Hepatic stellate cell (primary cell): ENCODE measurements at places on chromosomes 7 and 10.

DNA sequence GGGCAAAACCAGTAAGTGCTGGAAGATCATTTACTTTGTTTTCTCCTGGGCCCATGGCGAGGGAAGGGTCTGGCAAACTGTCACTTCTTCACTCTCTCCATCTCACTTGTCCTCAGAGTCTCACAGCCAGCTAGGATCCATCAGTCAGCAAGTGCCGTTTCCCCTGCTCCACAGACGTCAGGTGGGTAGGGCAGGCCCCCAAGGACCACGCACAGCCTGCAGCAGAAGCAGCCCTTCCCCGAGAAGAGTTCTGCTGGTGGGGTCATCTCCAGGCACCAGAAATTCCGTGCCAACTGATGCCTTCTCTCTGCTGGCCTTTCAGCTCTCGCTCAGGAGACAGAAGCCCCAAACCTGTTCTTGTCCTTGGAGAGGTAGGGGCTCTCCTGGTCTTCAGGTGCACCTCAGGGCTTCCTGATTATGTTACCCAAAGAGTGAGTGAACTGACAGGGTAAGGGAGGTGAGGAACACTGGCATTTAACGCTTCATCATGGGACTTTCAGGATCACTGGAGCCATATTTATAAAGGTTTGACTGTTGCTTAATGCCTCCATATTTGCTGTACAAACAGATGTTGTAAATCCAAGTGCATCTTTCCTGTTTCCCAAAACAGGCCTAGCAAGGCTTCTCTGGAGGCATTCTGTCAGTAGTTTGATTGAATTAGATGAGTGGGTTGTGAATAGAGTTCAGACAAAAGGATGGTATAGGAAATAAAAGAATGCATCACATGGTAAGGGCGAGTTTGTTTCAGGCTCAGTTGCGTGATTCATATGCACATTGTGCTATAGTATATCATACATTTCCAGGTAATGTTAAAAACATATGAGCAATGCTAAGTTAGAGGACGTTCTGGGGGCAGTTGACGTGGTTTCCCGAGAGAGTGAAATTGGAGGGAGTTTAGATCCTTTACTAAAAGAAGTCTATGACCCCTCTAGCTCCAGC, 13.7 kb upstream of the TSPAN15 start:
- DNase-seq, result no peak

- no peak for DNase-seq
Observed at GRCh38 chr7:104779888-104780287, 234.1 kb upstream of the KMT2E start.

GRCh38 chr10:9243941-9244411, 1189.5 kb downstream of the GATA3 start:
- DNase-seq, result no peak

DNA sequence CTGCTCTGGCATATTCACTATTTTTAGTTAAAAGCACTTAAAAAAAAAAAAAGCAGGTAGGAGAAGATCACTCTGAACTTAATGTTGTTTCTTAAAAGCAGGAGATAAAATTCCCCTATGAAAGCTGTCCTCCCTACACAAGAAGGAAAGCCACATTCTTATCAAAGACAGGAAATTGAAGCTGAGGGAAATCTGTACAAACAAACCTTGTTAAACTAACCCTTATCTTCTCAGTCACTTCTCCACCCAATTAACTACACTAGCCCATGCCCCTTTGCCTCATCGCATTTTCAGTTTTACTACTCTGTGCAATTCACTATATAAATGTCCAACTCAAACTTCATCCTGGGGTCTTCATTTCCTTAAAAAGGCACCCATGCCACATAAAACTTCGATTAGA, 2.7 kb upstream of the CDCA7L start:
- no peak for DNase-seq

- DNase-seq, result no peak
Observed at GRCh38 chr7:101733713-101734475, 83.5 kb upstream of the CUX1 start.

- no peak for DNase-seq
Observed at GRCh38 chr10:71878327-71879034, 27.4 kb upstream of the PSAP start.

GRCh38 chr7:150983893-150984368, 5.8 kb upstream of the KCNH2 start:
- DNase-seq, result no peak

DNA sequence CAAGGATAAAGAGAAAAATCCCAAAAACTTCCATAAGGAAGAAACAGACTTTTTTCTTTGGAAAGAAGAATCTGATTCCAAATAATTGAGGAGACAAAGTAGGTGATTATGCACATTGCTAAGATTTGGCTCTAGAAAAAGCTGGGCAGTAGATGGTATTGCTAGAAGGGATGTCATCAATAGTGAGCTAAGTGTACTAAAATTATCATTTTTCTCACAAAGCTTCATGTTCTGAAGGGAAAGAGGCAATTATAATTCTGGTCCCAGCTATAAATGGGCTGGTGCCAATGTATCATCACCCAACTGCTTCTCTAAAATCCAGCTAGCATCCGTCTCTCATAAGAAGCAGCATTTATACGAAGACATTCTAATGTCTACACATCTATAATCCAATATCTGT, 23.9 kb downstream of the STEAP1 start:
- DNase-seq, result no peak

DNA sequence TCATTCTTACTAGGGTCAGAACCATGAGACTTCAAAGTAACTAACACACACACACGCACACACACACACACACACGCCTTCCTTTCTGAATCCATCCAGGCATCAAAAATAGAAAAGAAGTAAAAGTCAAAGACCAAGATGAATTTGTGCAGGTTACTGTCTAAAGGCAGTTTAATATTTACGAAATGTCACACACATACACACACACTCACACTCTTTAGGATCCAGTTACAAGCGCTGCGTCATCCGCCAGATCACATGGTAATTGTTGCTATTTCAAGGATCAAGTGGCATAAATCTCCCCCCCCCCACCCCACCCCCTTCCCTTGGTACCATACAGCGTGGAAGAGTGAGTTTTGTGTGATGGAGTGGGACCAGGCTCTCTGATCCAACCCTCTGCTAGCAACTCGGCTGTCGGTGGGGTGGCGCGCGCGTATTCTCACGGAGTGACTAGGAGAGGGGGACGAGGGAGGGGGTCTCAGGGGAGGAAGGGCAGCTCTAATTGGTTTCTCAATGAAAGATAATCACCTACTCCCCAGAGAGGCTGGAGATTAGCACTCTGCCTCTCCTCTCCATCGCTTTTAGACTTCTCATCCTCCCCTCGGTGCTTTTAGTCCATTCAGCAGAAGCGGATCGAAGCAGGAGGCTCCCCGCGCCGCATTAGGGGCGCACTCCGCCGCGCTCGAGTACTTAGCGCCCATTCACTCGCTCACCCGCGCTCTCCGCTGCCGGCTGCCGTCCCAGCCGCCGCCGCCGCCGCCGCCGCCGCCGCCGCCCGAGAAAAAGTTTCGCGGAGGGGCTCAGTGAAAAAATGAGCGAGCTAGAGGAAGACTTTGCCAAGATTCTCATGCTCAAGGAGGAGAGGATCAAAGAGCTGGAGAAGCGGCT, 83.5 kb upstream of the PRKG1 start:
- DNase-seq, result peak; percentile 58

DNA sequence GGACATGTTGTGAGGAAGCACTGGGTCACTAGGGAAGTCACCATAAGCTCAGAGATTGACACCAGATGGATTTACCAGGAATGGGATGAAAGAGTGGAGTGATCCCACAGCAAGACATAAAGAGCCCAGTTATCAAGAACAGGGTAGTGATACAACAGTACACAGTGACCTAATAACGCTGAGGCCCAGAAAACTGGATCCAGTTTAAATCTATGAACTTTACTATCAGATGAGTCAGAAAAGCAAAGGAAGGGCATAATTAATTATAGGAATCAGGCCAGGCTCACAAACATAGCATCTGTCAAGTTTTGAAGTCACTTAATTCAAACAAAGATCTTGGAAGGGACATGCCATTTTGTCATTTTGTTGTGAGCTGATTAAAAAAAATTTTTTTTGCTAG, 73.5 kb downstream of the LRRN3 start:
- DNase-seq, result no peak

DNA sequence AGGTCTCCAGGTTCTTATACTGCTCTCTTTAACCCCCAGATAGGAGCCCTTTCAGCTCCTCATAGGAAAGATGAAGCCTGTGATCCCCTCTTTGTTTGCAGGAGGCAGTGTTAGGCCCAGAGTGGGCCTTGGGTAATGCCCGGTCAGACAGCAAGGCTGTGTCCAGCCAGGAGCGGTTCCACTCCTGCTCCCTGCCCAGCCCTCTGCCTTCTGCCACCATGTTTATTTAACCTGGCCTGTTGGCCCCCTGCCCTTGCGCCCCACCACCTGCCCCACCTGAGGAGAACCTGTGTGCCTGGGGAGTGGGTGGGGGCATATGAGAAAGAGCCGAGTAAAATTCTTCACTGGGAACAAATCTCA, 24.3 kb downstream of the CDH23 start:
- DNase-seq, result no peak

DNA sequence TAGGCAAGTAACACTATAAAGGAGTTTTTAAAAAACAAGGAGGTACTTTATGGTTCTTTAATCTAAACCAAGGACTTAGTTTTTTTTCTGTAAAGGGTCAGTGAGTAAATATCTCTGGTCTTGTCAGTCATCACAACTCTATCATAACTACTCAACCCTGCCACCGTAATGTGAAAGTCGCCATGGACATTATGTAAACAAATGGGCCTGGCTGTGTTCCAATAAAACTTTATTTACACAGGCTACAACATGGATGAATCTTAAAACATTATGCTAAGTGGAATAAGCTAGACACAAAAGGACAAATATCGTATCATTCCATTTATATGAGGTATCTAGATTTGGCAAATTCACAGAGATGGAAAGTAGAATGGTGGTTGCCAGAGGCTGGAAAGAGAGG, 60.8 kb upstream of the SP4 start:
- no peak for DNase-seq

DNA sequence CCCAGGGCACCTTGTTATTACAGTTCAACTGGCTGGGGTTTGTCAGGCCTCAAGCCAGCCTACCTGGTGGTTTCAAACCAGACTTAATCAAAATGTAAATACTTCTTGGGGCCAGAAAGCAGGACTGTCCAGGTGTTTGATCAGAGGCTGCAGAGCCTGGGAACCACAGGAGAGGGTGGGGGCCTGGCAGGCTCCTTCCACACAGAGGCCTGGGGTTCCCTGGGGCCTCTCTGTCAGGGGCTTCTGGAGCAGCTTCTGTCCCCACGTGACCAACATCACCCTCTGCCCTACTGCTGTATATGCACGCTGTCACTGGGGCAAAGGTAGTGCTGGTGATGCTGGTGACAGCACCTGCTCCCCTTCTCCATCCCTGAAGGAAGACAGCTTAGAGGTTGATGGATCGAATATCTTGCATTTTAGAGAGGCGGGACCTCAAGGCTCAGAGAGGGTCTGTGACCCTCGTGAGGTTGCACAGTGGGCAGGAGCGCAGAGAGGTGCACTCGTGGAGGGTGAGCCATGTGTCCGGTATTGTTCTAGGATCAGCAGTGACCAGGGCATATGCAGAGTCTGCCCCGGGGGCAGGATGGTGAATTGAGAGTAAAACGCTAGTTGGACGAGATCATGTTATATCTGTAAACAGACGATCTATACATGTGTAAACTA, 95.4 kb downstream of the GRK5 start:
- DNase-seq, result no peak

- no peak for DNase-seq
Observed at GRCh38 chr10:99325281-99325680, 3.9 kb upstream of the CNNM1 start.

DNA sequence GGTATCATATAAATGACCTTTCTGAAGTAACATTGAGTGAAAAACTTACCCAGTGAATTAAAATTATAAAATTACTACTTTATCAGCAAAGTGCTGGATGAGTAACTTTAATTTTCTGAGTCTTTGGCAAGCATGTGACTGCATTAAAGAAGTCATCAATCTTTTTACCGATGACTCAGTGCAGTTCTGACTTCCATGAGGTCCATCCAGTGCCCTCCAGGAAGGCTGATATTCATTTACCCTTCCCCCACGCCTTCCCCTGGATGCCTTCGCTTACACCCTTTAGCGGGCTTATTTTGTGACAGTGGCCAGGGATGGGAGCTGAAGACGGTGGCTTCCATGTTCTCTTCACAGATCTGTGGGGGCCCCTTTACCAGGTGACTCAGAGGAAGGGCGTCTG, 572.9 kb upstream of the PFKP start:
- no peak for DNase-seq

DNA sequence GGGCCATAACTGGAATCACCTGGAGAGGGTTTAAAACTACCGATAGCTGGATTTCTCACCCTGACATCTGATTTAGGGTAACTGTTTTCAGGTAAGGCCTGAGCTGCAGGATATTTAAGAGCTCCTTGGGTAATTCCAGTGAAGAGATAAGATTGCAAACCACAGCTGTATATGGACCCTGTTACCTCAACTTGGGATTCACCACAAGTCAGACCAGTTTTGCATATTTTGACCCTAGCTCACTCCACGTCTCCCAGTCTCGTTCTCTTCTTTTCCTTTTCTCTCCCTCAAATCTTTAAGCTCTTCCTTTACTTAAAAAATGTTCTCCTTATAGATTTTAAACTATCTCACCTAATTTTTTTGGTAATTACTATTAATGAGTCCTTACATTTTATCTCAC, 264.4 kb downstream of the THSD7A start:
- no peak for DNase-seq

DNA sequence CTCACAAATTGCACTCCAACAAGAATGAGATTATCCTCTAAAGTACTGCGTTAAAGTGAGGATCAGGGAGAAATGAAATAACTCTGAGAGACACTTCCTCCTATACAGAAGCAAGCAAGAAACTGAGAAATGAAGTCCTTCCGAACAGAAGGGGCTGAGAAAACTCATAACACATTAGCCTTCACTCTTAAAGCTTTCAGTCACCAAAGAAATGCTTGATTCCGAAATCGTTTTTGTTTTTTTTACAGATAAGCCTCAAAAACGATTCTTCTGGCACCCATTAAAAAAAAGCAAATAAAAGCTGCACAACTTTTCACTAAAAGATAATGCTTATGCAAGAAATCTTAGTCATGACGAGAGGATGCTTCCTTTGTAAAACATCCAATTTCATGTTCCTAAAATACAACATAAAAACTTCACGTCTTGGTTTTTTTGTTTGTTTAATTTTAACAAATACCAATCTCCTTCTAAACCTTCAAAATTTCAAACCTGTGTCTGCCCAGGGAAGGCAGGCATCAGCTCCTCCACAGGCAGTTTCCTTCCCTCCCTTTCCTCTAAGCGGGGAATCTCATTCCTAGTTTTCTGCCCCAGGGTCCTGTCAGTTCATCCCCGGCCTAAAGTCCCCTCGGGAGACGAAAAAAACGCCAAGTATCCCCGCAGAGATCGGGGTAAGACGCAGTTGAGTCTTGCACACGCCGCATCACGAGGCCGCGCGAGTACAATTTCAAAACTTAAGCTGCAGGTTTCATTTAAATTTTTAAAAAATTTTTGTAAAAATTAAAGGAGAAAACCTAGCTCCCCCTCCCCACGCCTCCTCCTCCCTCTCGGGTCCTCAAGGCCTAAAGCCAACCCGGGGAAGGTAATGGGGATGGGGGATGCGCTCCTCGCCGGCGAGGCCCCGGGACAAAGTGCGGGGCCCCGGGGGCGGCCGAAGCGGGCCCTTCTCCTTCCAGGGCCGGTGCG, 1.1 kb downstream of the BAZ1B start:
- DNase-seq, result peak; percentile 42
